T-helper 9 cell (primary cell): ENCODE measurements at places on chromosomes 4 and X.

DNA sequence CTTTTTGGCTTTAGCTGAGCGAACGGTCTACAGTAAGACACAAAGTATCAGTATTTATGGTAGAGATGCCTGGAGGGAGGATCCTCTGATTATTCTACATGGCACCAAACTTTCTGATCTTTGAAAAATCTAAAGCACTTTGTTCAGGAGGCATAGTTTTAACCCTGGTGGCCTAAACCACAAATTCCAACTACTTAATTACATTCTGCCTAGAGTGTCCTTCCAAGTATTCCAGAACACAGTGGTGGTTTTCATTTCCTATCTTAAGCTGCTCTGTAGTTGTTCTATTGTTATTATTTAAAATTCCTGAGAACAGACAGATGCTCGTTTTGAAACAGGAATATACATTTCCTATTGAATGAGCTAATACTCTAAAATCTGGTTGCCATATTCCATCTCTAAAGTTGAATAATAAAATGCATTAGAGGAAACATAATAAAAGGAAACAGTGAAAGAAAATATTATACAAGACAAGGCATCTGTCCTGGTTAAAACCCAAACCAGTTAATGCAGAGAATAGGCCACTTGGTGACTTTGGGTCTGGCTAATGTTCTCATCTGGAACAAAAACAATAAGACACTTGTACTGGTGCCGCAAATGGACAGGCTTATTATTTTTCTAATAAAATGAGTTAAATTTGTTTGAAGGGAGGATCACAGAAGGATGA, 657.4 kb downstream of the SPRY1 start:
- DNase-seq = no peak

DNA sequence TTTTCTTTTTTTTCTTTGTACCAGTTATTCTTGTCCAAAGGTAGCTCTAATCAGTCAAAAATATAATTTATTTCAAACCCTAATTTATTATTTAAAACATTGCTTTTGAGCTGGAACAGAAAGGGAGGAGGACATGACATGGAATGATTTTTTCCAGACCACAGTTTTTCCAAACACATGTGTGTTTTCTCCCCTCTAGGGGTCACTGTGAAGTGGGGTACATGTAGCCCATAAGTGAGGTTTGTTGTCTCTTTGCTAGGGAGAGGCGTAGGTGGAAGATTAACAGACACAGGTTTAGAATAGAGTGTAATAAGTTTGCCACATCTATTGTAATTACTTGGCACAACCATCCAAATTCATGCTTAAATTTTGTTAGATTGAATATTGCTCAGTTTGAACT, 83.0 kb downstream of the TNIP2 start:
- no peak for DNase-seq

- DNase-seq = no peak
These were observed 25.2 kb downstream of the TIGD2 start for GRCh38 chr4:89136525-89136924.

DNA sequence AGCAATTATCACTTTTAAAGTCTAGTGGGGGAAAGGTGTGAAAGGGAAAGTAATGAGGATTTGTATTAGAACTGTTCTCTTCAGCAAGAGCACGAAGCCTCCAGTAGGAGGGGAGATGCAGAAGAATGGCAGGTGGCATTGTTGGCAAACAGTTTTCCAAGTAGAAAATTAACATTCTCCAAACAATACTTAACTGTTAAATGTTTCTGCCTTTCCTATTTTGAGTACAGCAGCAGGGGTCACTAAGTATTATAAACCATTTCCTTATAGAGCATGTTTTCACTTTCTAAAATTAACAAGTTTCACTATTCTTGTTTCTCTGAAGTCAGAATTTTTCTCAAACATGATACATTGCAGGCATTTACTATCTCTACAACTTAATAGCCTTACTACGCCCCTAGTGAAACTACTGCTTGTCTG, 58.7 kb downstream of the LEF1 start:
- DNase-seq = no peak

- no peak for DNase-seq
These were observed 36.1 kb upstream of the REPS2 start for GRCh38 chrX:16910376-16910775.

DNA sequence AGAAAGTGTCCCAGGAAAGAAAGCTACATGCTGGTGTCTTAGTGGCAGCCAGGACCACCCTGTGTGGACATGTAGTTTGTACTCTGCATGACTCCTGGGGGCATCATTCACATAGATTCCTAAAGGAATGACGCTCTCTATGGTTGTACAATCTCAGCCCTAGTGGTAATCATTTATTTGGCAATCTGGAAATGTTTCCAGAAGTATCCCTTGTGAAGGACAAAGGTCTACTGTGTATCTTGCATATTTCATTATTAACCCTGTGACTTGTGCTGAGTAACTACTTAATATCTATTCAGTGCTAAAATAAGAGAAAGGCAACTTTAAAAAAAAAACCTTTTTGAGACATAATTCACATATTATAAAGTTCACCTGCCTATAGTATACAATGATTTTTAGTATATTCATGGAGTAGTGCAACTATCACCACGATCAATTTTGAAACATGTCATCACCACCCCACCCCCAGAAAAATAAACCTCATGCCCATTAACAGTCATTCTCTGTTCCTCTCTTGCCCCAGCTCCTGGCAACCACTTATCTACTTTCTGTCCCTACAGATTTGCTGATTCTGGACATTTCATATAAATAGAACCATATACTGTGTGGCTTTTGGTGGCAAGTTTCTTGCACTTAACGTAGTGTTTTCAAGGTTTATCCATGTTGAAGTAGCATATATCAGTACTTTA, 51.7 kb downstream of the SHROOM3 start:
- no peak for DNase-seq
